ENCODE measurements at places on chromosomes 12 and 14.

- DNase-seq = no peak
Observed at GRCh38 chr12:19373586-19373985, 65.7 kb upstream of the AEBP2 start.

GRCh38 chr12:120865098-120865497 is 39.1 kb downstream of the SPPL3 start:
- DNase-seq = no peak

GRCh38 chr12:58803908-58804307 is 116.4 kb downstream of the LRIG3 start:
- DNase-seq = no peak

DNA sequence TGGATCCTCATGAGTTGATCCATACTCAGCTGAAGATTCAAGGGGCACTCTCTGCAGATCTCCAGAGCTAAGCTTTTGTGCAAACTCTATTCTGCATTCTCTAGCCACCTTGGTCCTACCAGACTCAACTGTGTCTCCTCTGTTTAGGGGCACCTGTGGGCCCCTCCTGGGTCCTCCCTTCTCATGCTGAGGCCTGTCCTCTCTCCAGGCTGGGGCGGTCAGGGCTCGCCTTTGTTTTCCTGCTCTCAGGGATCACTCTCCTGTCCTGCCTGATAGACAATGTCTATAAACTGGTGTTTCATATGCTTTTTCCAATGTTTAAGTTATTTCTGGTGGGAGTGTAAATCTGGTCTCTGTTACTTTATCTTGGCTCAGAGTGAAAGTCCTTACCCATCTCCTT is 11.6 kb upstream of the KIF26A start:
- no peak for DNase-seq

- DNase-seq = no peak
Observed at GRCh38 chr12:103494734-103495468, 867 bp downstream of the C12orf42 start.

DNA sequence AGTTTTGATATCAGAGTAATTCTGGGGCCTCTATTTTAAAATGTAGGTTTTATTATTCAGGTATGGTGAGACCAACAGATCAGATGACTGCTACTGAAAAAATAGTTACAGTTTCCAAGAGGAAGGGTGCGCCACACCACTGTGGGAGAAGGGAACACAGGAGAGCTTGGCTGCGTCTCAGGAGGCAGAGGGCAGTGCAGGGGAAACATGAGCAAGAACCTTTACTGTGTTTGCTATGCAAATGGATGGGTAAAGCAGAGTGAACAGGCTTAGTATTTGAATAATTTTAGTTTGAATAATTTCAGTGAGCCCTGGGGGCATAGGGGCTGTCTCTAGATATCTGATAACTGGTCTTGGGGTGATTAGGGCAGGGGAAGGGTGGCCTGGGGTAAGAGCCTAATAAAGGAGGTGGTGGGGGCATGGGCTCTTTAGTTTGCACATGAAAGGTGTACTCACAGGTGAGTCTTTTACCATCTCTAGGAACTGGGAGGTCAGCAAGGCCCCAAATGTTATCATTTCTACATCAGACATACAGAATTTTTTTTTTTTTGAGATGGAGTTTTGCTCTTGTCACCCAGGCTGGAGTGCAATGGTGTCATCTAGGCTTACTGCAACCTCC is 196.8 kb upstream of the NEDD1 start:
- DNase-seq = no peak

- no peak for DNase-seq
Observed at GRCh38 chr12:123097561-123098084, 53.3 kb downstream of the PITPNM2 start.

GRCh38 chr12:4401117-4401516 is 21.6 kb upstream of the FGF23 start:
- DNase-seq = no peak

DNA sequence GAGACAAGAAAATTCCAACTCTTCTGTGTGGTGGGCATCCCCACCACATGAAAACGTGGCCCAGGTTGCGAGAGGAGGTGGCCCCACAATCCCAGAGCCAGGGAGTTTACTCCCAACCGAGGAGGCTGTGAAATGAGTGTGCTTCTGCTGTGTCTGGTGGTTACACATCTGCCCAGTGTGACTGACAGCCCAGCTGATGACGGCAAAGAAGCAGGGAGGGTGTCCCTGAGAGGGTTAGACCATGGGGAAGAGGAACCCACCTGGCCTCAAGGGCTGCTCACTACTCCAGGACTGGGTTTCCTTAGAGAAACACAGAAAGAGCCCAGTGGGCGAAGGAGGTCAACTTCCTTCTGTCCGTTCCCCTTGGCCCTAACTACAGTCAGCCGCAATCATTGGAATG is 24.6 kb downstream of the ZFP36L1 start:
- DNase-seq = no peak

GRCh38 chr12:11958221-11959091 is 112.3 kb upstream of the BCL2L14 start:
- peak; percentile 24 for DNase-seq

DNA sequence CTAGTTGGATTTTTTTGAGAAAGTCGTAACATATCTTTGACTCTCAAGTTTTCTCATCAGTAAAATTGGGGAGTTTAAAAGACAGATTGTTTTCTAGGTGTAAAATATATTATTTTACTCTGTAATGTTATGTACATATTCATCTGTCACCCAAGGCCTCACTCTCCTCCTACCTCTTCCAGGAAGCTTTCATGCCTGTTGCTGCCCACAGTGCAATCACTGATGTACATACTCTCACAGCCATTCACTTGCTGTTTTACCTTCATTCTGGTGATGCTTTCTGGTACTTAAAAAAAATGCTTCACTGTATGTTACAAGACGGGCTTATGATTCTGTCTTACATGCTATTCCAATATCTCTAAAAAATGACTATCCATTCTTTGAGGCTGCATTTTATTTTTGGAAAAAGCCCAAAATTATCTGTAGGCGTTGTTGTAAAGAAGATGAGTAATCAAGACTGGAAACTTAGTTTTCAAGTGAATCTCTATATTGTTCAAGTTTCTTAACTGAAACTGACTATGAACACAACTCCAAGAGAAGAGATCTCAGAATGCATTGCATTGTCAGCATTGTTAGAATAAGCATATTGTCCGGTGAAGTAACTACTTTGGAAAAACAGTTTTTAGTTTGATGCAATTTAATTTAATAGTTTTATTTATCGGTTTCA is 82.5 kb downstream of the LMO3 start:
- no peak for DNase-seq

DNA sequence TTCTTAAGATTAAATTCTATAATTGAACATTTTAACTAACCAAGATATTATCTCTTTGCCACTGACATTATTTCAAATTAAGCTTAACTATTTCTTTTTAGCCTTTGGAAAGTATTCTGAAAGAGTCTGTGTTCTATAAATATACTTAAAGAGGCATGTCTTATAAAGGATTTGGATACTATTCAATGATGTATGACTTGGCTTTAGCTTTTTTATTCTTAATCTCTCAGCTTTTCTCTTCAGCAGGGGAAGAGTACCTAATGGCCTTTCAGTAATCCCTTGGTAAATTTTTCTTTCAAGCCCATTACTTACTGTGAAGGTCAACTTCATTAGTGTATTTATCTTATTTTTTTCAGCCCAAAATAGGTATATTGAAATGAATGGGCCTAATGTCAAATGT is 113.8 kb downstream of the LRRK2 start:
- no peak for DNase-seq

- DNase-seq = no peak
Observed at GRCh38 chr14:34012978-34013720, 62.3 kb upstream of the EGLN3 start.

GRCh38 chr12:47141459-47141858 is 61.7 kb upstream of the AMIGO2 start:
- no peak for DNase-seq

- DNase-seq = peak; percentile 46
Observed at GRCh38 chr12:4855121-4855924, 54.4 kb upstream of the KCNA1 start.

- no peak for DNase-seq
Observed at GRCh38 chr12:116832353-116832752, 48.9 kb downstream of the HRK start.

- no peak for DNase-seq
Observed at GRCh38 chr12:124621296-124621660, 53.9 kb upstream of the NCOR2 start.

DNA sequence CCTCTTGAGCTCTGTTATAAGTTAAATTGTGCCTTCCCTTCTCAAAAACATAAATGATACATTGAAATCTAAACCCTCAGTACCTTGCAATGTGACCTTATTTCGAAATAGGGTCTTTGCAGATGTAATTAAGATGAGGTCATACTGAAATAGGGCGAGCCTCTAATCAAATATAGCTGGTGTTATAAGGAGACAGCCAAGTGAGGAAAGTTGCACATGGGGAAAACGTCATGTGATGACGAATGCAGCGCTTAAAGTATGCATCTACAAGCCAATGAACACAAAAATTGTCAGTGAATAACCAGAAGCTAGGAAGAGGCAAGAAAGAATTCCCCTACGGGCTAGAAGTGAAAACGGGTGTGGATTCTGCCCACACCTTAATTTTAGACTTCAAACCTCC is 305.2 kb upstream of the FOXG1 start:
- no peak for DNase-seq

- DNase-seq = no peak
Observed at GRCh38 chr12:91023326-91024004, 18.7 kb upstream of the EPYC start.

DNA sequence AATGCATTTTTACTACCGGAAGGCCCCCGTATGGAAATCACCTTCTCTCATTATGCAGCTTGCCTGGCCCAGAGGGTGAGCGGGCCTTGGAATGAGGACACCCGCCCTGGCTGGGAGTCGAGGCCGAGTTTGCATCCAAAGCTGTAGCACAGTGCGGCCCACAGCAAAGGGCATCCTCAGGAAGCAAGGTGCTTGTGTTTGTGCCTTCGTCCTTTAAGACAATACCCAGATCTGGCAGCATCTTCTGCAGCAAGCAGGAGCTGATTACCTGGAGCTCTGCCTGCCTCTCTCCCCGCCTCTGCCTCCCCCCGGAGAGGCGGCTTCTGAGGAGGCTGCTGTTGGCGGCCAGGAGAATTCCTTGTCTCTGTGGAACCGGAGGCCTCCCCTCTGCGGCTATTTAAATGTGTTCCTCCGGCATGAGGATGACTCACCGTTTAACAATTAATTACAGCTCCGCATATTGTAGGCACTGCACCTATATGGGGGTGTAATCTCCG is 145.3 kb downstream of the CACNA1C start:
- no peak for DNase-seq

- no peak for DNase-seq
Observed at GRCh38 chr14:36860831-36861230, 199.2 kb downstream of the PAX9 start.

DNA sequence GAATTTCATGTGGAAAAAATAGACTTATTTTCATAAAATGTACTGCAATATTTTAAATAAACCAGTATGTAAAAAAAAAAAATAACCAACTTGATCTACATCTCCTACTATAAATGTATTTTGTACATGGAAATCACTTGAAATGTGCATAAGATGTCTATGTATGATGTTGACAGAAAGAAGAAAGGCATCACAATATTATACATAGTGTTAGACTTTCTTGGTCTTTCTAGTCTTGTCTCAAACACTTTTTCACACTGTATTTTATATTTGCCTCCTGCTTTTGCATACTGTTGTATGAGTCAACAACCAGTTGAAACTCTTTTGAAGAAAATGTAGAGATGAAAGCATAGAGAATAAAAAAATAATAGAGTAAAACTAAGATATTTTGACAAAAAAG is 352.4 kb upstream of the MGAT4C start:
- no peak for DNase-seq

GRCh38 chr12:101719566-101719965 is 19.7 kb downstream of the SYCP3 start:
- DNase-seq = no peak

DNA sequence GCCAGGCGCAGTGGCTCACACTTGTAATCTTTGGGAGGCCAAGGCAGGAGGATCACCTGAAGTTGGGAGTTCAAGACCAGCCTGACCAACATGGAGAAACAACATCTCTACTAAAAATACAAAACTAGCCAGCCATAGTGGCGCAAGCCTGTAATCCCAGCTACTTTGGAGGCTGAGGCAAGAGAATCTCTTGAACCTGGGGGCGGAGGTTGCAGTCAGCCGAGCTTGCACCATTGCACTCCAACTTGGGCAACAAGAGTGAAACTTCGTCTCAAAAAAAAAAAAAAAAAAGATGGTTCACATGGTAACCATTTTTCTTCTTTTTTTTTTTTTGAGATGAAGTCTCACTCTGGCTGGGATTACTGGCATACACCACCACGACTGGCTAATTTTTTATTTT is 35.3 kb downstream of the SLC2A14 start:
- DNase-seq = no peak

- DNase-seq = no peak
Observed at GRCh38 chr12:119780786-119781434, 96.2 kb downstream of the CIT start.

DNA sequence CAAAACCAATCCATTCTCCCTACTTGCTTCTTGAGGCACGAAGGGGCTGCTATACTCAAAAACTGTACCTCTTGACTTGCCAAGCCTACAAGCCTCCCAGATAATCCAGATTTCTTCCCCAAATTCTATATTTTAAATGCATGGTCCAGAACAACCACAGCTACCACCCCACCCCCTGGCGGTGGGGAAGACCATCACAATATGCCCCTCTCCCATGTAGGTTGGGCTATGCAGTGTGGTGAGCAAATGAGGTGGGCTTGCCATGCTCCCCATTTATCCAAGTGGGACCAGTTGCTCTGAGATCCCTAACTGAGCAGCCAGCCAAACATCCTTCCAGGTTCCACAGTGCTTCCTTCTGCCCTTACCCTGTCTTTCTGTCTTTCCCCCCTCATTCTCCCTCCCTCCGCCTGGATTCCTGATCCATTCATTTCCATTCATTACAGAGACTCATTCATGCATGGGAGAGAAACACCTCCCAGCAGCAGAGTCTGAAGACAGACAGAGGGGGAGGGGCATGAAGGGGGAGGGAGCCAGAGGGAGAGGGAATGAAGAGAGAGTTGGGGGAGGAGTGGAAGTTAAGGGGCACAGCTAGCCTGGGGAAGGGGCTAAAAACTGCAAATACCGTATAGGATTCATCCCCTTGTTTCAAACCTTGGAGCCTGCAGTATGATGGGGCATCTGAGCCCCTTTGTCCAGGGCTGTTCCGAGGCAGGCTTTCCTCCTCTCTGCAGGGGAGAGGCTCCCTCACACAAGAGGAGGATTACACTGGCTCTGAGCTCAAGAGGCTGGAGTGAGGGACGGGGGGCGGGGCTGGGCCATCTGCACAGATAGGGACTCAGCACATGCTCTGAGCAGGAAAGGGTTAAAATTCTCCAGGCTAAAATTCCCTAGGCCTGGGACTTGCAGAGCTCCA is 4.4 kb downstream of the ZNF219 start:
- no peak for DNase-seq

DNA sequence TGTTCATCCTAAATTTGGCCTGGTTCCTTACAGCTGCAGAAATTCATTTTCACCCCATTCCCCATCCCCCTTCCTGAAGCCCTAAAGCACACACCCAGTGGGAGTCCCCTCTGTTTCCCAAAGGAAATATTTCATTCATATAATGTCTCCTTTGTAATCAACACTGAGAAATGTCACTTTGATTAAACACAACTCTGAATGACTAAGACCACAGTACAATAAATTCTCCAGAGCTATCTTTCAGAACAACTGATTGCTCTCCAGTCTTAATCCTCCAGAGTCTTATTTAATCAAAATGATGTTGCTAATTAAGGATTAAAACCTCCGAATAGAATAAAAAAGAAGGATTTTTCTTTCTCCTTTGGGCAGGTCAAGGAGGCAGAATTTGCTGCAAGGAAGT is 6.4 kb downstream of the SLC15A5 start:
- no peak for DNase-seq

- no peak for DNase-seq
Observed at GRCh38 chr12:43028826-43029225, 439.3 kb upstream of the PRICKLE1 start.

GRCh38 chr14:61217516-61217915 is 63.6 kb downstream of the TMEM30B start:
- no peak for DNase-seq

All from immature natural killer cell (primary cell).